Nasal cavity respiratory epithelium epithelial cell of viscerocranial mucosa (primary cell): ENCODE measurements at places on chromosomes 2 and 18. TPM values are rescaled to one million over a fixed set of nuclear protein-coding genes. Genes with fewer than 3 reads are reported as not detected.

FSHR gene
- not detected in 2 replicates for total RNA-seq

OTX1 gene
- 2.7 and 8.1 TPM in 2 replicates for total RNA-seq

SCN1A gene
- 0.07 TPM in 1 of 2 replicates, not detected in the other for total RNA-seq

FAP gene
- total RNA-seq, result 1.7 and 14.2 TPM in 2 replicates

STON1 gene
- 0.34 and 0.50 TPM in 2 replicates for total RNA-seq

TMEM131 gene
- 21.2 and 58.3 TPM in 2 replicates for total RNA-seq

MBD5 gene
- 9.9 and 21.4 TPM in 2 replicates for total RNA-seq

FBXO36 gene
- total RNA-seq, result 1.9 and 5.1 TPM in 2 replicates

VWC2L gene
- 0.07 TPM in 1 of 2 replicates, not detected in the other for total RNA-seq

MAL gene
- 1.6 and 4.1 TPM in 2 replicates for total RNA-seq

MAP3K20 gene
- total RNA-seq, result 44.9 and 81.7 TPM in 2 replicates

GPR148 gene
- not detected in 2 replicates for total RNA-seq

TEX44 gene
- total RNA-seq, result not detected in 2 replicates

ALK gene
- 0.14 TPM in 1 of 2 replicates, not detected in the other for total RNA-seq

PMAIP1 gene
- total RNA-seq, result 58.2 and 74.2 TPM in 2 replicates

GPD2 gene
- 88.9 and 147 TPM in 2 replicates for total RNA-seq

NT5C1B gene
- total RNA-seq, result not detected in 2 replicates

RAB27B gene
- 31.8 and 45.6 TPM in 2 replicates for total RNA-seq

KCNS3 gene
- 4.1 and 8.1 TPM in 2 replicates for total RNA-seq

PTPN18 gene
- 10.6 and 21.3 TPM in 2 replicates for total RNA-seq

NAT8 gene
- total RNA-seq, result not detected in 2 replicates

IL1B gene
- 176 and 257 TPM in 2 replicates for total RNA-seq

MAP3K19 gene
- not detected in 2 replicates for total RNA-seq

IMPACT gene
- 28.4 and 35.9 TPM in 2 replicates for total RNA-seq

IER3IP1 gene
- 28.3 and 34.5 TPM in 2 replicates for total RNA-seq

AMER3 gene
- total RNA-seq, result not detected in 2 replicates

KATNAL2 gene
- 0.34 and 3.9 TPM in 2 replicates for total RNA-seq

POTEC gene
- not detected in 2 replicates for total RNA-seq

SCN7A gene
- under 0.01 TPM in 1 of 2 replicates, not detected in the other for total RNA-seq

TBR1 gene
- total RNA-seq, result under 0.01 TPM in 1 of 2 replicates, not detected in the other

TRABD2A gene
- 1.00 and 1.4 TPM in 2 replicates for total RNA-seq

RESP18 gene
- not detected in 2 replicates for total RNA-seq

HNMT gene
- total RNA-seq, result under 0.01 and 2.1 TPM in 2 replicates

DHRS9 gene
- total RNA-seq, result 8.8 and 15.0 TPM in 2 replicates

HJURP gene
- under 0.01 and 0.14 TPM in 2 replicates for total RNA-seq

SLC16A14 gene
- total RNA-seq, result 5.5 and 7.0 TPM in 2 replicates

TMEM37 gene
- total RNA-seq, result 0.43 TPM in 1 of 2 replicates, not detected in the other

LAMA1 gene
- 5.1 and 47.2 TPM in 2 replicates for total RNA-seq

DPYSL5 gene
- total RNA-seq, result not detected in 2 replicates

TMEM198 gene
- 0.34 and 0.36 TPM in 2 replicates for total RNA-seq

IL36G gene
- 1.7 and 2.6 TPM in 2 replicates for total RNA-seq

TYMS gene
- 6.8 and 6.9 TPM in 2 replicates for total RNA-seq

UBE2F gene
- total RNA-seq, result 78.9 and 81.8 TPM in 2 replicates
